Sigmoid colon (tissue), 7 donors: ENCODE measurements at places on chromosomes 11 and 22.

GRCh38 chr11:124339396-124340141, 19.6 kb upstream of the OR8D2 start:
- H3K4me1 ChIP-seq: no peaks in the 10 kb centered on the region
- no peaks in the 10 kb centered on the region for H3K27me3 ChIP-seq
- H3K4me3 ChIP-seq: no peak overlapping the region
- no peaks in the 10 kb centered on the region for H3K36me3 ChIP-seq

- no peaks in the 10 kb centered on the region for H3K36me3 ChIP-seq
- no peak overlapping the region for H3K27ac ChIP-seq
- peaks cover 17% of the 10 kb centered on the region for H3K4me1 ChIP-seq
- H3K27me3 ChIP-seq: no peaks in the 10 kb centered on the region
Measured at GRCh38 chr22:41289671-41290070, 3.7 kb upstream of the RANGAP1 start.

DNA sequence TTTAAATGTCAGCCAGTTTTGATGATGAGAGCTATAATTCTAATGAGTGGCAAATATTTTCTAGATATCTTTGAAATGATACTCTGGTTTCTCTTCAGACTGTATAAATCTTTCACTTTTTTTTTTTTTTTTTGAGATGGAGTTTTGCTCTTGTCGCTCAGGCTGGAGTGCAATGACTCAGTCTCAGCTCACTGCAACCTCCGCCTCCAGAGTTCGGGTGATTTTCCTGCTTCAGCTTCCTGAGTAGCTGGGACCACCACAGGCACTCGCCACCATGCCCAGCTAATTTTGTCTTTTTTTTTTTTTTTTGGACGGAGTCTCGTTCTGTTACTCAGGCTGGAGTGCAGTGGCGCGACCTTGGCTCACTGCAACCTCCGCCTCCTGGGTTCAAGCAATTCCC, 113.6 kb downstream of the TEAD1 start:
- H3K4me3 ChIP-seq: no peak overlapping the region
- H3K4me1 ChIP-seq: peaks cover 23% of the 10 kb centered on the region
- no peak overlapping the region for H3K27ac ChIP-seq
- no peaks in the 10 kb centered on the region for H3K27me3 ChIP-seq
- DNase-seq: no peak
- H3K36me3 ChIP-seq: no peaks in the 10 kb centered on the region

DNA sequence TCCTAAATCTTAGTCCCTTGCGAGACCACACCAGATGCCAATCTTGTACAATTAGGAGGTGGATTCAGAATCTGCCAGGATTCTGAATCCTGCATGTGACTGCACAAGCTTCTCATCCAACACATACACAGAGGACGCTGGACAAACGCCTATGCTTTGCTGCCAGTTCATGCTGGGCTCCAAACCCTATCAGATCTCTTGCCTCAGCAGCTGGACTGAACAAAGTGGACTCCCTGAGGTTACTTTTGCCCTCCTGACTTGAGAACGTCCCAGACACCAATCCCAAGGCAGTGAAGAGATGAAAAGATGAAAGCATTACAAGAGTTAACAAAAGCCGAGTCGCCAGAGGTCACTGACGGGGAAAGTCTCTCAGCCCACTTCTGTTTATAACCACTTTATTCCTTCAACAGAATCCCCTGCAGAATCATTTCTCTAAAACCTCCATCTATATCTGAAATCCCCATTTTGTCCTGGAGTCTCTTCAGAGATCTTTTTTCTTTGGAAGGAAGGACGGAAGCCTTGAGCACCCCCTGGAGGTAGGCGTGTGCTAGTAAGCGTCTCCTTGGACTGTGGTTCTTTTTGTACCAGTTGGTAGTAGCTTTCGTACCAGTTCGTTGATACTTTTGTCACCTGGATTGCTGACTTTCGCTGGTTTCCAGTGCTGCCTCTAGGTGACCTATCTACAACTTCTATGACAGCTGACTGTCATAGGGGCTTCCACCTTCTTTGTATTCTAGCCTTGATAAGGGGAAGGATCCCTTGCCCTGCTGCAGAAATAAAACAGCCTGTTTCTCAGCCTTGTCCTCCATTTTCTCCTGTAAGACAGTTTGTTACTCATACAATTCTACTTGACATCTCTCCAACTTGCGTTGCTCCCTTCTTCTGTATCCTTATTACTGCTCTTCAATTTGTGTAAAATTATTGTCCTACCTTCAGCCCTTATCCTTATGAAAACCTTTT, 26.1 kb upstream of the EED start:
- DNase-seq: peak; percentile 77
- no peak overlapping the region for H3K27ac ChIP-seq
- no peaks in the 10 kb centered on the region for H3K4me1 ChIP-seq
- no peaks in the 10 kb centered on the region for H3K36me3 ChIP-seq
- peak overlapping the region; percentile 29 for H3K4me3 ChIP-seq

DNA sequence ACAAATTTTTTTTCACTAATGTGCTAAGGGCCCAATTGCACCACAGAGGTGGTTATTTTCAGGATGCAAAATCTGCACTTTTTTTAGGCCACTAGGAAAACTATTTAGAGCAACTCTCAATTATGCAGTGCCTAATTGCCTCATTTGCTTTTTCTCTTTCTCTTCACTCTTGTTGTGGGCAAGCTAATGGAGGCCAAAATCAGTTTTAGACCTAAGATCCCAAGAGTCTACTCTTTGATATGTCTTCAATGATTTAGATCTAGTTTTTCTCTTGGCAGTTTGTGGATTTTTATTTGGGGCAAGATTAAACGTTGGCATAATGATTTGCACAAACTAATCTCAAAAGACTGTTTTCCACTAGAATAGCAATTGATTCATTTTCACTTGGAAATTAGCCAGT, 1996.9 kb downstream of the LRRC4C start:
- no peaks in the 10 kb centered on the region for H3K27me3 ChIP-seq
- no peak overlapping the region for H3K4me3 ChIP-seq
- no peaks in the 10 kb centered on the region for H3K36me3 ChIP-seq

DNA sequence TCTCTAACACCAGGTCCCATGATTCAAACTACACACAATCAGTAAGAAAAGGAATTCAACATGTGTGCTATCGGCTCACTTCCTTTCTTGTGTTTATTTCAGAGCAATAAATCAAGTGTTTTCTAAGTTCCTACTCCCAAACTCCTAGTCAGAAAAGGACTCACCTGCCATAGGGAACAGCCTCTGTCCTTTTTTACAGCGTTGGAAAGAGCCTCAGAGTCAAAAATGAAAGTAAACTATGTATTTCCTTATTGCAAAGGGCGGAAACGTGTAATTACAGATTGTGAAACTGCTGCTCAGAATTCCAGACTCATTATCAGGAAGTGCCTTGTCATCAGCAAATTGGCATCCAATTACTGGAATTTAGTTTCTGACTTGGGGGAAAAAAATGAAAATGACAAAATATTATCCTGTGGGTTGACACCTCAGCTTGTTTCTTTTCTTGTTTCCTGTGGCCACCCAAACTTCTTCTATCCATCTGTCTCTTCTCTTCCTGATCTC, at the start of gene CASP4:
Gene CASP4 (minus strand): TSS at position 220 of the 501 bp plus-strand sequence. CDS start 49 bp downstream, at position 171.
- no peaks in the 10 kb centered on the region for H3K4me1 ChIP-seq
- no peak for DNase-seq
- H3K27me3 ChIP-seq: no peaks in the 10 kb centered on the region
- no peaks in the 10 kb centered on the region for H3K36me3 ChIP-seq
- H3K4me3 ChIP-seq: peak within 1 kb of the TSS; percentile 43
- peak within 1 kb of the TSS; percentile 69 for H3K27ac ChIP-seq

GRCh38 chr22:20494978-20495860, at the start of gene KLHL22:
Gene KLHL22 (minus strand): TSS chr22:20495795. CDS start chr22:20489211, 6,584 bp downstream.
- H3K27me3 ChIP-seq: no peaks in the 10 kb centered on the region
- peak; percentile 73 for DNase-seq
- no peaks in the 10 kb centered on the region for H3K36me3 ChIP-seq
- H3K27ac ChIP-seq: peak within 1 kb of the TSS; percentile 91

DNA sequence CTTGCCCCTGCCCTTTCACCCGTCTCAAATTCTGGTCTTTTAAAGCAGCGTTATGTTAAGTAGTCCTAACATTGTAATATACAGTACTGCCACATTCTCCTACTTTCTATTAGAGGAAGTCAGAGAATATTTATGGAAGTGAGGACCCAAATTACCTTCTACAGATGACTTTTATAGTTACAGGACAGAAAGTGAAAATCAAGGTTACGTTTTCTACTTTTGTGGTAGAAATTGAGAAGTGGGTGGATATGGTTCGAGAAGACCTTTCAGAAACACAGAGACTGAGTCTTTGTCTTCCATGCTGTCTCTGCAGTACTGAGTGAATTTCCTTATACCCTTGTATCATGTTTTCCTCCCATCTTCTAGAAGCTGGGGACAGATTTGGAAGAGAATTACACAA, 17.1 kb downstream of the SC5D start:
- DNase-seq: no peak
- H3K4me1 ChIP-seq: no peaks in the 10 kb centered on the region

DNA sequence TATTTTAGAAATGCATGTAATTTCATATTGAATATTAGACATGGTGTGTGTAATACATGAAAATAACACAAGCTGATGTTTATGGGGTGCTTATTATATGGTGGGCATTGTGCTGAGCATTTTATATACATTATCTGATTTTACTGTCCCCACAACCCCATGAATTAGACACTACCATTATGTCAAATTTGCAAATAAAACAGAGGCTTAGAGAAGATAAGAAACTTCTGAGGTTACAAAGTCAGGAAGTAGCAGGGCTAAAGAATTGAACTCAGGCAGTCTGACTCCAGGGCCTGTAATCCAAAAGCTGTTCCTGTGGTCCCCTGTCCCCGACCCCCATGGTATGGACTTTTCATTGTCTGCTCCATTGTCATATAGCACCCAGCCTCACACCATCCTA, 49.4 kb upstream of the NAV2 start:
- no peak overlapping the region for H3K4me3 ChIP-seq
- H3K36me3 ChIP-seq: no peaks in the 10 kb centered on the region
- no peak for DNase-seq
- no peak overlapping the region for H3K27ac ChIP-seq
- H3K27me3 ChIP-seq: no peaks in the 10 kb centered on the region

GRCh38 chr22:49964136-49965090, 3.8 kb downstream of the PIM3 start:
- peak; percentile 64 for DNase-seq
- peak overlapping the region; percentile 96 for H3K27ac ChIP-seq
- peaks cover 73% of the 10 kb centered on the region for H3K4me1 ChIP-seq

GRCh38 chr11:14546672-14547071, 26.5 kb upstream of the PSMA1 start:
- H3K27ac ChIP-seq: no peak overlapping the region
- H3K4me3 ChIP-seq: no peak overlapping the region
- no peaks in the 10 kb centered on the region for H3K4me1 ChIP-seq
- no peaks in the 10 kb centered on the region for H3K27me3 ChIP-seq

DNA sequence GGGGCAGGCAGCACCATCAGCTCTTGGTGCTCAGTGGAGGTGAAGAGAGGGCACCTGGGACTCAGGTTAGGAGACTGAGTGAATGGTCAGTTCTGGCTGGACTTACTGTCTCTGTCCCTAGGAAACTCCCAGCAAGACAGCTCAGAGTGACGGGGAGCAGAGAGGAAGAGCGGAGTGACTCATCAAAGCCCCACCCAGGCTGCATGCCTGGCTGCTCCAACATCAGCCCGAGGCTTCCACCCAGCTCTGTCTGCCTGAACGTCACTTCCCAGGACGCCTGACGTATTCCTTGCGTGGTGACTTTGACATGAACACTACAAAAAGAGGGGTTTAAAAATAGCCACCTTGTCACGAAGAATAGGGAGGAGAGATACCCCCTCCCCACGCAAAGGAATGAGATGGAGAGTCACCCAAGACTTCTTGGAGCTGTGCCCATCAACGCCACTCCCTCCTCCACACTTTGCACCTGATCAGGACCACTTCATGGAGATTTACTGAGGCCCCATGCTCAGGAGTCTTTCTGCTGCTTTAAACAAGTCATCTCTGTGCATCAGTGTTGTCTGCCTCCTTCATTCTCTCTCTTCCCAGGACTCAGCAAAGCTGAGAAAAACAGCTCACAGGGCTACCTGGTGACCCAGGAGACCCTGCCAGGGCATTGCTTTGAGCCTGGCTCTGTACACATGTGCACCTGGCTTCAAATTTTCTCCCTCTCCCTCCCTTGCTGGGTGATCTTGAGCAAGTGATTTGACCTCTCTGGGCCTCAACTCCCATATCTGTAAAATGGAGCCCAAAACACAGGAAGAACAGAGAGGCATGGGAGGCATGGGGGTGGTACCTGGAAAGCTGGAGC, 83.1 kb downstream of the MN1 start:
- no peaks in the 10 kb centered on the region for H3K36me3 ChIP-seq
- no peak overlapping the region for H3K4me3 ChIP-seq
- H3K27me3 ChIP-seq: no peaks in the 10 kb centered on the region
- peaks cover 12% of the 10 kb centered on the region for H3K4me1 ChIP-seq
- H3K27ac ChIP-seq: peak overlapping the region; percentile 55

DNA sequence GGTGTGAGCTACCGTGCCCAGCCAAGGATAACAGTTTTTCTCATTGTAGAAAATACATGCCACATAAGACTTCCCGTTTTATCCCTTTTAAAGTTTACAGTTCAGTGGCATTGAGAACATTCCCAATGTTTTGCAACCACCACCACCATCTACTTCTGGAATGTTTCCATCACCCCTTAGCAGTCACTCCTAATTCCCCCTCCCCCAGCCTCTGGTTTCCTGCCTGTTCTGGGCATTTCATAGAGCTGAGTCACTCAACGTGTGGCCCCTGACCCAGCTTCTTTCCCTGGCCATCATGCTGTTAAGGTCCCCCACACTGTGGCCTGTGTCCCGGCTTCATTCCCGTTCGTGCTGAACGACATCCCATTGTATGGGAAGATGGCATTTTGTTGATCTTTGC, 30.7 kb downstream of the FGF4 start:
- H3K4me3 ChIP-seq: no peak overlapping the region
- no peaks in the 10 kb centered on the region for H3K4me1 ChIP-seq
- H3K27me3 ChIP-seq: no peaks in the 10 kb centered on the region
- no peaks in the 10 kb centered on the region for H3K36me3 ChIP-seq
- H3K27ac ChIP-seq: no peak overlapping the region
- no peak for DNase-seq

DNA sequence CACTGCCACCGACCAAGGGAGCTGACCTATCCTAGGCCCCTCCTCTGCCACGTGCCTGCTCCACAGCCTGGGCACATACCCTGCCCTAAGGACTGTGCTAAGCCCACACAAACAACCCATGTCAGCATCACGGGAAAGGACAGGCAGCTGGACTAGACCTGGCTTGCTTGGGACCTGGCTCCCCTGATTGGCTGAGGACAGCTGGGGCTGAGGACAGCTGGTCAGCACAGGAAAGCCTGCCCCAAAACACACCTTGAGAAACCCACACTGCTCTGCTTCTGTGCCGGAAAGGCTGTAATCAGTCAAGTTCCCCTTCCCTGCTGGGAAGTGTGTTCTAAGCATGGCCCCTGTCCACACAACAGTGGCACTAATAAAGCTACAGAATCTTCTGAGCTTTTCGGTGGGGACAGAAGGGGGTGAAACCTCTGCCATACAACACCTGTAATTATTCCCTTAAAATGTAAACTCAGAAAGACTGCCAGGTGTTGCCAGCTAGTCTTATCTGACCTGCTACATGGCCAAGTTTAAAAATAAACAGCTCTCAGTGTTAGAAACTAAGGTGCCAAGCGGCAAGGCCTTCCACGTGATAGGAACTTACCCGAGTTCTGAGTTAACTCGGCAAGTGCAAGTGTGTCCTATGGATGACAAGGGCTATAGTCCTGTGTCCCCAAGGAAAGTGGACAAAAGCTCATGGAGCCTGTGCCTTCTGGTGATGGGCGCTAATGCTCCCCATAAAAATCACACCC, 35.7 kb upstream of the ARFGAP3 start:
- no peak for DNase-seq
- no peaks in the 10 kb centered on the region for H3K27me3 ChIP-seq
- no peak overlapping the region for H3K4me3 ChIP-seq
